ENCODE measurements at places on chromosomes 2 and 18.

DNA sequence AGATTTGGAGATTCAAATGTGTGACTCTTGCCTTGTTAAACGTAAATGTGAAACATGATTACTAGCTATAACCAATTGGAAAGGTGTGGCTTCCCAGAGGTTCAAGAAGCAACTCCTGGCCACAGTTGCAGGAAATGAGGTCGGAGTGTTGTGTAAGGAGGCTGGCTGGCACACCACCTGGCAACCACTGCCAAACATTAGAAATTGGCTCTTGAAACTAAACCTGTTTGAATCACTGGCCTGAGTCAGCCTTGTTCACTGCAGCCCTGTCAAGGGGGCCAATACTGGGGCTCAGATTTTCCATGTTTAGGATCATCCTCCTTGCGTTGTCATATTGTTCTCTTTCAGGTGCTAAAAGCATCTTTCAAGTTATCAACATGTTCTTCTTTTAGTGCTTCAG is 206.3 kb downstream of the ARL6IP6 start:
- no peak for DNase-seq

DNA sequence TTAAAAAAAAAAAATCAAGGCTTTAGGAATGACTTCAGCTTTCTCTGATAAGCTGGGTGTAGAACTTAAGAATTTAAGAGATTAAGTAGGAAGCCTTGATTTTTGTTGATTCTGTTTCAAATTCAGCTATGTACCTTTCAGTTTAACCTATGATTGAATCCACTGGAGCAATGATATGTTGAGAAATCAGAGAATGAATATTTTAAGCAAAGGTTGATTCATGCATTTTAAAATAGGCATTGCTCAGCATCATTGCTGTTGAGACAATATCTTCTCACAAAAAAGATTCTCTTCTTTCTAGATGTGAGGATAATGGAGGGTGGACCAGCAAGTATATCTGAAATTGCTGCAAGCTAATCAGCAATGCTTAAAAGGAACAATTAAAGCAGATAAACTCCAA is 109.8 kb downstream of the MAP3K20 start:
- no peak for DNase-seq

DNA sequence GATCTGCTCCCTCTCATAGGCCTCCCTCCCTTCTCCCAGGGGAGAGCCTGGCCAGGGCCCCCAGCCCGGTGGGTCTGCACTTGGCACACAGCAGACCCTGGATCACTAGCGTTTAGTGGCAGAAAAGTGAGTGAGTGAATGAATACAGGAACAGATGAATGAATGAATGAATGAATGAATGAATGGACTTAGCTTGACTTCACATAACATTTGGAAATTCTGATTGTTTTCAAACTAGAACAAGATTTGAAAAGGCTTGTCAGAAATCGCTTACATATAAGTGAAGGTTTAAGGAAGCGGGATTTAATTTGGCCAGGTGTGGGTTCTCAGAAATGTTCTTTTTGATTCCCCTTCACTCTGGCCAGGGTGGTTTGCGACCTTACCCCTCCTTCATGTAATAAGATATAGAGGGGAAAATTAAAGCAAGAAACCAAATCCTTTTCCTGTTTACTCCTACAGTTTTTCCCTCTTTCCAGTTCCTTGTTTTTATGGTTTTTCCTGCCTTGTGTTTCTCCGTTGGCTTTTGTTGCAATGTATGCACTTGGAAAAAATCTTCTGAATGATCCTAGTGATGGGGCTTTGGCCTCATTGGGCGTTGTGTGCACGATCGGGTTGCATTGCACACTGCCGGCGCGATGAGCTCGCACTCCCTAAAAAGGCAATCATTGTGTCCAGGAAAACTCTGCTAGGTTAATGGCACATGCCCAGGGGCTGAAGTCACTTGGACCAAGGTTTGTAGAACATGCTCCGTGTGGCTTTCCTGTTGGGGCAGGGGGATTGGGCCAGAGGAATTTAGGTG is 16.4 kb downstream of the LRRFIP1 start:
- no peak for DNase-seq

GRCh38 chr2:130332271-130333073 is 10.2 kb upstream of the IMP4 start:
- peak; percentile 92 for DNase-seq

DNA sequence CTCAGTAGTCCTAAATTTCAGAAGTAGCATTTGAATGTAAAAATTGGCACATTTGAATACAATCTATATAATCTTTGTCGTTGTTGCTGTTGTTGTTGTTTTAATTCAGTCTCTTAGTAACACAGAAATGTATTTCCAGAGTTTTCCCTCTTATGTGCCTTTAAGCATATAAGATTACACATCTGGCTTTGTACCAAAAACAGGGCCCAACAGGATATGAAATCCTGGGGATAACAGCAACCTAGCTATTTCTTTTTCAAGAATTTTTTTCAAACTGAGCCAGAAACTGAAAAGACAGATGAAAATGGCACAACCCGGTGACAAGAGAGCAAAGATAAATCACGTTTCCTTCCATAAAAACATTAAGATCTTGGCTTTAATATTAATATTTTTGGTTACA is 906.7 kb downstream of the NRXN1 start:
- no peak for DNase-seq

DNA sequence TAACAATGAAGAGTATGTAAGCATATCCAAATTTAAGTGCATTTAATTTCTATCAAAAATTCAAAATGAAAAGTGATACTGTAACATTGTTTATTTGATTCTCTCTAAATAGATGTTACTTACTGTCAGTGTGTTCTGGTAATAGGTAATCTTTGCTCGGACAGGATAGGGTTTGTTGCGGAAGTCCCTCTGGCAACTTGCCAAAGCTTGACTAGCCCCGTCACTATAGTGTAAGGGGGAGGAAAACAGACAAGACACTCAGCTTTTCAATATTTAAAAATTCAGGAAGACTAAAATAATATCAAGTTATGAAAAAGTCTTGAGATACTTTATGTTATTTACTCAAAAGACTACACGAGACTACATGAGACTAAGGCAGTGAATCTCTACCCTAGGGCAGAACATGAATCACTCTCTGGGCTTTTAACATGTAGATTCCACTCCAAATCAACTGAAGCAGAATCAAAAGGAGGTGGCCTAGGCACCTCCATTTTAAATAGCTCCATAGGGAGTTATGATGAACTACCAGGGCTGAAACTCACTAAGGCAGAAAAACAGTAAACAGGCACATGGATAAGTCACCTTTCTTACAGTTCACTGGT is 5.9 kb downstream of the LMAN1 start:
- no peak for DNase-seq

GRCh38 chr2:202007015-202007982 is 26.4 kb upstream of the FZD7 start:
- no peak for DNase-seq

GRCh38 chr2:1598800-1599199 is 145.5 kb downstream of the PXDN start:
- no peak for DNase-seq

- DNase-seq = no peak
Measured at GRCh38 chr2:127525691-127526131, 578 bp downstream of the IWS1 start.

DNA sequence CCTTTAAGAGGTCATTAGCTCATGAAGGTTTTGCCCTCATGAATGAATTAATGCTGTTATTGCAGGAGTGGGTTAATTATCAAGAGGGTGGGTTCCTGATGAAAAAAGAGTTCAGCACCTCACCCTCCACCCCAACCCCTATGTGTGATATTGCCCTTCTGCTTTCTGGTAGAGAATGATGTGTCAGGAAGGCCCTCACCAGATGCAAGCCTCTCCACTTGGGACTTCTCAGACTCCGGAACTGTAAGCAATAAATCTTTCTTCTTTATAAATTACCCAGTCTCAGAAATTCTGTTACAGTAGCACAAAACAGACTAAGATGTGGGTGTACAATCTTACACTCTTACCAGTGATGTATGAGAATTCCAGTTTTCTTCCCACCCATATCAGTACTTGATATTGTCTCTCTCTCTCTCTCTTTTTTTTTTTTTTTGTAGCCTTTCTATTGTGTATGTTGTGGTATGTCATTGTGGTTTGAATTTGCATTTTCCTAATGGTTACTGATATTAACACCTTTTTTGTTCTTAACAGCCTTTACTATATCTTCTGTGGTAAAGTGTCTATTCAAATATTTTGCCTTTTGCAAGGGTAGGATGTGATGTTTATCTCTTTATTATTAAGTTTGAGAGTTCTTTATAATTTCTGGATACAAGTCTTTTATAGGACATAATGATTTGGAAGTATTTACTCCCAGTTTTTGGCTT is 10.4 kb upstream of the MAP2 start:
- DNase-seq = no peak

DNA sequence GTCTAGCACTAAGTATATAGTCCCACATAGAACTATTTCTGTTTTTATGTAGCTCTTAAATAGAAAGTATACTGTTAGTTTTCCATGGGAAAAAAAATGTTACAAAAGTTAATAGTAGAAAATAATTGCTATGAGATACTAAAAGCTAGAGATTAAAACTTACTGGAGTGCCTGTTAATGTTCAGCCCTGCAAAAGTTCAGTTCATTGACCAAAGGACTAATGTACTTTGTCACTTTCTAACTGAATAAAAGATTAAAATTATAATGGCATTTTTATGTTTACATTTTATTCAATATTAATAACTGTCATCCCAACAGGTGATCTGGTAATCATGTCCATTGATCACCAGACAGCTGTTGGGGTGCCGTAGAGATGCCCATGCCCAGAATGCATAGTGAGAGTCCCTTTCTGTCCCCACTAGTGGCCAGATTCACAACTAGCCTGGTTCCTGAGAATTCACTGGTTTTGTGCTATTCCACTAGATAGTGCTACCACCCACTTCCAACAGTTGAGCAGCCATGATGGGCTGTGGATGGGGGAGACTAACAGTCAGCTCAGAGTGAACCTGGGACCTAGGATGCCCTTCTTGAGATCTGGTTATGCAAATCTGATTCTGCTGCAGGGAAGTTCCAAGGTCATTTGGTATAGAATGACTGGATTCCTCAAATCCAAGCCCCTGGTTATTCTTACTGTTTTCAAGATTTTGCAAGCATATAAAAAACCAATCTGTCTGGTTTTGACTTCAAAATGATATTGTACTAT is 57.8 kb downstream of the AFTPH start:
- no peak for DNase-seq

DNA sequence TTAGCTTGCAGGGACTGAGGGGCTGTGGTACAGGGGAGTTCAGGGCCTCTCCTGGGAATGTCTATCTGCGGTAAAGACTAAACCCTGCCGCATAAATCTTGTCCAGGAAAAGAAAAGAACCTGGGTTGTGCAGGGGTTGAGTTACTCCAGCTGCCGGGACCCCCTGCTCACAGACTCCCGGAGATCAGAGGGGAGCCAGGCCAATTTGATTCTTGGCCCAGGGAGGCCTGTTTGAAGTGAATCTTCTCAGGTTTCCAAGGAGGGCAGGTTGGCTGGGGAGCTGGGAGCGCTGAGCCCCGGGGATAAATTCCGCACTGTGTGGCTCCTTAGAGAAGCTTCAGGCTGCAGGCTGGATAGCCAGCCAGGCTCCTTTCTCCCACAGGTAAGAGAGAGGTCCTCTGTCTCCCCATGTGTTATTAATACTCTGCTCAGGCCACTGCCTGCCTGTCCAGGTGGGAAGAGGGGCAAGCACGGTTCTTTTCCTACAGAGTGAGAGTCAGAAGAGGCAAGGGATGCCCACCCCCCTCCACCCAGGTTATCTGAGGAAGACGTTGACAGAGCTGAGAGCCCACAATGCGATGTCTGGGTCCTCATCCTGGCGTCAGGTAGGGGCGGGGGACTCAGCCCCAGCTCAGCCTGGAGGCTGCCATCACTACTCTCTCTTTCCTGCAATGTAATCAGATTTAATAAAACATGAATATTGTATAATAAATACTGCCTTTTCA is 82.7 kb downstream of the LONRF2 start:
- no peak for DNase-seq

DNA sequence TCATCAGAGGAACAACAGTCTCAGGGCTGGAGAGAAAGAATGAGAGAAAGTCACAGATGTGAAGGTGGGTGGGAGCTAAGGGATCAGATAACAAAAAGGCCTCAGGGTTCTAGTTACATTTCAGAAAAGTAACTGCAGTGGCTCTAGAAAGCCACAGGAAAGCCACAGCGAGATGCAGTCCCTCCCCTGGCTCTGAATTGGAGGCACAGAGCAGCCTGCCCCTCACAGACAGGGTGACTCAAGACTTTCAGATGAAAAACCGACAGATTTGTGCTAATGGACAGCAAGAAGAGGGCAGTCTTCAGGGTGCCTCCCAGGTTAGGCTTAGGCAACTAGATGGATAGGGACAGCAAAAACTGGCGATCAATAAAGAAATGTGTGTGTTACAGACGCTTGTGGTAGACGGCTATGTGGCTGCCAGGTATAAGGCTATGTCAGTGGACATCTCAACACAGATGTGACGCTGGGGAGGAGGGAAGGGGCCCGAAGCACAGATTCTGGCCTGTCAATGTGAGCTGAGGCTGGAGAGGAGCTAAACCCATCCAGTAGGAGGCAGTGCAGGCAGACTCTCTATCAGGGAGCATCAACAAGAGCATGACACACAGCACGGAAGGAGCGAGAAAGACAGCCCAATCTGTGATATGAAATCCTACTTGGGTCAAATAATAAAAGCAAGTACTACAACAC is 26.2 kb downstream of the UNC50 start:
- DNase-seq = no peak

DNA sequence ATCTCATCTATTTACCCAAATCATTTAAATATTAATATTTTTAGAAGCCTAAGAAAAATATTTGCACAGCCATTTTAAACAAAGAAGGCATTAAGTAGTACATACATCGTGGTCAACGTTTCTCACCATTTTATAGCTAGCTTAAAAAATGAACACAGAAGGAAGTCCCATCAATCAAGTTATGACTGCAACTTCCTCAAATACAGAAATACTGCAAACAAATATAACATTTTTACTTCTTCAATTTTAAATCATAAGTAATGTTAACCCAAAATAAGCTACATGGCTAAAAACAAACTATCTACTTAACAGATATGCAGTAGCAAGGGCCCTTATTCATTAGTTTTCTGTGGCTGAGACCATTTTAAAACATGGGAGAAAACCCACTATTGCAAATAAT is 30.6 kb downstream of the ITSN2 start:
- no peak for DNase-seq

DNA sequence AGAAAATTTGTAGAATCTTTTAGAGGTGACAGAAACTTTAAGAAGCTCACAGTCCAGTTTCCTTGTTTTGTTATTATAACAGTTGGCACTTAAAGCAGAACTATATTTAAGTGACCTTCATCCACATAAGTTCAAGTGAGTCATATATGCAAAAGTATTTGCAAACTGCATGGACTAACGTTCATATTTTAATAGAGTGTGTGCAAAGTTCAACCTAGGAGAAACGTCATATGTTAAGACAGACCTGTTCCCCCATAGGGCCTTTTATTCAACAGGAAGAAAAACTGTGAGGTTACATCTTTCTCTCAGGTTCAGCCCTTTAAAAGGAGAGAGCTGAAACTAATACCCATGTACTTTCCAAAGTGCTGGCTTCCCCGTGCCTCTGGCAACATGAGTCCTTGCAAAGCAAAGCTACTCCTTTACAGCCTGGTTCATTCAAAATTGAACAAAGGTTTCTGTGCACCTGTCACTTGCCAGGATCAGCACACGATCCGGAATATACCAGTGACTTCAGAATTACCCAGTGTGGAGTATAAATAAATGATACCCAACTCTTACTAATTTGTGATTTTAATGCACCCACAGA is 280.0 kb upstream of the RAB12 start:
- no peak for DNase-seq
